Effector CD4-positive, alpha-beta T cell (primary cell): ENCODE measurements at places on chromosomes 13 and 19.
A peak's percentile ranks its signal among the peaks of the same experiment; 100 is the strongest.

DNA sequence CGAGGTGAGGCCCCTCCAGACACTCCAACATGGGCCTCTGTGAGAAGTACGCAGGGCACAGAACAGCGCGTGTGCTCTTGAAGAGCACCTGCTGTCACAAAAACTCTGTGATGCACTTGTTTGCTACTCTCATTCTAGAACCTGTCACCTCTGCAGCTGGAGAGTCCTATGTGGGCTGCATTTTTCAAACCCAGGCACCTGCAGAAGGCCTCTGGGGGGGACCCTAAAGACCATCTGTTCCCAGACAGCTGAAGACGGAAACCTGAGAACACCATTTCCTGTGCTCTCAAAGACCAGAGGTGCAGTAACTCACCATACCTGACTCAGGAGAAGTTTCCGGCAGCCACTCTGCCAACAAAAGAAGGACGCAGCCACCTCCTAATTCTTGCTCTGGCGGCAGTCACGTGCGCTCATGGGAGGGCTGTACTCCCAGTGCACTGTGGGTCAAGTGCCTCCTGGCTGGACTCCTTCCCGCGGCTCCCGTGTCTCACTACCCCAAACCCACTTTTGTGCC is 28.1 kb downstream of the RANBP3 start:
- peak; percentile 18 for DNase-seq

- DNase-seq = no peak
Measured at GRCh38 chr13:113064534-113065405, 40.8 kb upstream of the F7 start.

- DNase-seq = no peak
Measured at GRCh38 chr19:29665826-29666577, 741 bp downstream of the PLEKHF1 start.

GRCh38 chr13:109401307-109401706 is 385.1 kb downstream of the IRS2 start:
- no peak for DNase-seq

- no peak for DNase-seq
Measured at GRCh38 chr19:28406966-28407365, 806.0 kb downstream of the UQCRFS1 start.

DNA sequence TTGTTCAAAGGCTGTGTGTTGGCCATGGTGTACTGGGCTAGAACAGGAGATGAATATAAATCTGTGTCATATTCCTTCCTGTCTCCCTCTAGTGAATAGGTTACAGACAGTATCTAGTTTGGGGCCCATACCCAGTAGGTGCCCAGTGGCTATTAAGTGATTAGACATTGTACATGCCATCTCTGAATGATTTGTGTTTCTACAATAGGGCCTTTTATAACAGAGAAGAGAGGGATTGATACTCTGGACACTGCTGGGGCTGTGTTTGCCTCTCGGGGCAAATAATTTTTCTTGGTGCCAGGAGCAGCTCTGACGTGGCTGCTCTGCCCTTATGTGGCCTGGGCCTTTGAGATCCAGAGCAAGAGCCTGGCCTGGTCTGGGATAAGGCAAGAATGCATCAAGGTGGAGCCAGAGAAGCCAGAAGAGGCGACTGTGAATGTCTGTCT is 403.1 kb downstream of the SPRY2 start:
- DNase-seq = no peak

DNA sequence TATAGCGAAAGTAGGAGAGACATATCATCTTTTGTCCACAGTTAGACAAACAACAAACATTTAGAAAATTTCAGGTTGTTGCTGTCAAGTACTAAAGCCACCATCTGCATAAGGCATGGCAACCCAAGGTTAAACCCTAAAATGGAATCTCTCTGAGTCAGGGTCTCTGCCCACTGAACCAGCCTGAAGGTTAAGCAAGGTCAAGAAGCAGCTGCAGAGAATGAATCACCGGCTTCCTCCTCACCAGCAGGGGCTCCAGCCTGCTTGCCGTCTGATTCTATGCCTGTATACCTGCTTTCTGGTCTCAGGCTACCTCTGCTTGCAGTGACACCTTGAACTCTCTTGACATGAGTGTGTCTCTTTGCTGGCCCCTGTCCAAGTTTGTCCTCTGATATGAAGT is 726.2 kb upstream of the SGCG start:
- DNase-seq = no peak

DNA sequence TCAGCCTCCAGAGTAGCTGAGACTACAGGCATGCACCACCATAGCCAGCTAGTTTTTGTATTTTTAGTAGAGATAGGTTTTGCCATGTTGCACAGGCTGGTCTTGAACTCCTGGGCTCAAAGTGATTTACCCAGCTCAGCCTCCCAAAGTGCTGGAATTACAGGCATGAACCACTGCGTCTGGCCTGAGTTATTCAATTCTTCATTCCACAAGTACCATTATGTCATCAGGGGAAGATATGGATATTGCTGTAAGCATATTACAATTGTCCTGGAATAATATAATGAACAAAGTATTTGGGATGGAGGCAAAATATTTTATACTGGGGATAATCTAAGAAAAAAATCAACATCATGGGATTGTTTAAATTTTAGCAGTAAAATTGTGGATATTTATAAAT is 646.0 kb upstream of the SLITRK6 start:
- DNase-seq = no peak

GRCh38 chr13:90455067-90455466 is 892.4 kb upstream of the MIR17HG start:
- no peak for DNase-seq

- DNase-seq = no peak
Measured at GRCh38 chr13:112819111-112819510, 129.3 kb downstream of the ATP11A start.

DNA sequence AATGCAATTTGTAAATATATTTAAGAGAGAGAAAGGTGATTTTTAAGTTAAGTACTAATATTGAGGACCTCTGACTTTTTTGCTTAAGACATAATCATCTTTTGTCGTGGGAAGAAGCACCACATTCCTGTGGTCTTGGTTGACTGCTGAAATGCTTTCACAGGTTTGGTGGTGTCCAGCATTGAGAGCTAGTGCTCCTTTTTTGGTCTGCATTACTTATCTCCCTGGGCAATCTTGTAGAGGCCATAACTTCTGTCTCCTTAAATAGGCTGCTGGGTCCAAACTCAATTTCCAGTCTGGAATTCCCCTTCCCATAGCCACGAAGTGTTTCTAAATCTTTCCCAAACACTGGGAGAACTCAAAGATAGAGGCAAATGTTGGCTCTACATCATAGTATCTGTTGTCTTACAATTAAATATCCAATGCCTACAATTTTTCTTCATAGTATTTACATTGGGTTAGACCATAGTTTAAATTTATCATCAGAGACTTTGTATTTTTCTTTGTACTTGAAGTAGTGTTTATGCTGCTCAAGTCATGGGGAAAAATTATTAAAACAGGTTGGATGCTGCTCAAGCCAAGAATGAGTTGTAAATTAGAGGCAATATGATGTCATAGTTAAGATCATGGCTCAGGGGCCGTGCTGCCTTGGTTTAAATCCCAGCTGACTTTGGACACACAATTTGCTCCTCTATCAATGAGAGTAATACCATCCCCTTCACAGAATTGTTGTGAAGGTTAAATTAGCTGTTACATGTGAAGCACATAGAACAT is 105.6 kb downstream of the POSTN start:
- no peak for DNase-seq

DNA sequence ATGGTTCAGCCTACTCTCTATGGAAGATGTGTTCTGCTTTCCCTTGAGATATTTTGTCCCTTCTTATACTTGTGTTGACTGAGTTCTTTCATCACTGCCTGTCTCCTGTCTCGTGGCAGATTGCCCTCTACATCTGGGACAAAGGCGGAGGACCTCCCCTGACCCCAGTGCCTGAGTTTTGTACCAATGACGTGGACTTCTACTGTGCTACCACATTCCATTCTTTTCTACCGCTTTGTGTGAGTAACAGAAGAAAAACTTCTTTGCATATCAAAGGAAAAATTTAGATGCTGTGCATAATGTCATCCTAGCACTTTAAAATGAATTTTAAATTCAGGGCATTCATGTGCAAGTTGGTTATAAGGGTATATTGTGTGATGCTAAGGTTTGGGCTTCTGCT is 74.6 kb downstream of the B3GLCT start:
- DNase-seq = no peak

GRCh38 chr19:30233375-30233774 is 138.8 kb upstream of the ZNF536 start:
- DNase-seq = no peak

DNA sequence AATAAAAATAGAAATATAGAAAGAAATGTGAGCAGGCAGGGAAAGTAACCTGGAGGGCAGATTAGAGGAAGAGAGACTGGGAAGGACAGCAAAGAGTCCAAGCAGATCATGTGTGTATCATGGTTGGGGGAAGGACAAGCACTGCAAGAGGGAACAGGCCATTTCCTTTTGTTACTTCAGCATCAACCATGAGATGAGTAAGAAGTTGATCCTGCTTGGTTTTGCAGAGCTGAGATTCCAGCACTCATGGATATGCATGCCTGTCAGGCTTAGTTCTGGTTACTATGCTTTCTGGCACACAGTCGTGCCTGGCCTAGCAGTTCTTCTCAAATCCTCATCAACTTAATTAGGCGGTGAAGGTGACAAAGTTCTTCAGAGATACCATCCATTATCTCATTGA is 18.1 kb downstream of the NALCN start:
- DNase-seq = no peak

DNA sequence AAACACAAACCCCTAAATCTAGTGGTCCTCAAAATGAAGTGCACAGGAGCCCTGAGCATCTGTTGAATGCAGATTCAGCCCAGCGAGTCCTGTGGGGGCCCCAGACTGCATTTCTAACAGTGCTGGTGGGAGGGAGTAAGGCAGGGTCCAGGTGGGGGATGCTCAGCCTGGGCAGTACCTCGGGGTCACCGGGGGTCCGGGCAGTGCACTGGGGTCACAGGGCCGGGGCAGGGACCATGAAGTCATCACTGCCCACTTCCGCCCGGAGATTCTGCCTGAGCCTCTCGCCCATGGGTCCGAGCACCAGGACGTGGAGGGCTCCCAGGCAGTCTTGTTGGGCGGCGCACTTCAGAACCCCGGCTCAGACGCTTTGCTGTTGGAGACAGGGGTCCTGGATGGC is 838 bp upstream of the ATP4B start:
- no peak for DNase-seq

- no peak for DNase-seq
Measured at GRCh38 chr13:50850445-50850844, 7.0 kb upstream of the DLEU7 start.

DNA sequence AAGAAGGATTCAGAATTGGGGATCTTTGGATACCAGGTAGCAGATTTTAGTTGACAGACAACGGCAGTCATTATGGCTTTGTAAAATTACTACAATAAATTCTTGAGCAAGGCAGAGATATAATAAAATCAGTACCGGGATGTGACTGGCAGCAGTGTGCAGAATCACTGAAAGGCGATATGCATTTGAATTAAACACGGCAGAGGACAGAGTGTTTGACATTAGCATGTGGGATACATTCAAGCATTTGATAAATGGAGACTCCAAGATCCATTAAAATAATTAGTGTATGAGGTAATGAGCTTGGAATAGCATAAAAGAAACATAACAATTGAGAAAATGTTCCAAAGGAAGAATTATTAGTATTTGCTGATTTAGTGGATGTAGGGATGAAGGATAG is 36.8 kb downstream of the LCP1 start:
- DNase-seq = no peak

GRCh38 chr13:34640993-34641330 is 301.1 kb upstream of the NBEA start:
- DNase-seq = no peak

DNA sequence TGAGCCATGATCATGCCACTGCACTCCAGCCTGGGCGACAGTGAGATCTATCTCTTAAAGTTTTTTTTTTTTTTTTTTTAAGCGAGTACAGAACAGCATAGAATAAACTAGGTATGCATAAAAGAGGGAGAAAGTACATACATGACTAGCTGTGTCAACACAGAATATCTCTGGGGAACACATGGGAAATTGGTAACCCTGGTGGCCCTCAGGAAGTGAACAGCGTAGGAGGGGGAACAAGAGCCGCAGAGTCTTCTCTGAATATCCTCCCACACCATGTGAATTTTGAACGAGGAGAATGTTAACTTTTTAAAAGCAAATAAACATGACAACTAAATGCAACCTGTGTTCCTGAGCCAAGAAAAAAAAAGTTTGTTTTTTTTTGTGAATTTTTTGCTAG is 15.2 kb downstream of the PHLDB3 start:
- DNase-seq = no peak

DNA sequence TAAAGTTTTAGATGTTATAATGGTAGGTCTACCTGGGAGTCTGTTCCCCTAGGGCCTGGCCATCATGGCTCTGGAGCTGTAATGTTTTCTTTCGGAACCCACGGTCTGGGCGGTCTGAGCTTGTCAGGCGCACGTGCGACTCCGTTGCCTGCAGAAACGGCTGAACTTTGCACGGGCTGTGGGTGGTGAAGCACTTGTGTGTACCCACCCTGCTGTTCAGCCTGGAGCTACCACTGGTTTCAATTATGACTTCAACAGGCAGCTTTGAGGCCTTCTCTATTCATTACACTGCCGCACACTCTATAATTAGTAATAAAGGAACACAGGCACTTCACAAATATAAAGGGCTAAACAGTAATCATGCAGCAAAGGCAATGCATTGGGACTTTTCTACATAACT is 6.0 kb downstream of the PCDH8 start:
- DNase-seq = no peak

- no peak for DNase-seq
Measured at GRCh38 chr13:24097064-24097463, 63.5 kb upstream of the SPATA13 start.

GRCh38 chr13:51771418-51772104 is 32.4 kb downstream of the DHRS12 start:
- DNase-seq = no peak

- no peak for DNase-seq
Measured at GRCh38 chr19:5957170-5957569, 20.8 kb downstream of the RANBP3 start.

DNA sequence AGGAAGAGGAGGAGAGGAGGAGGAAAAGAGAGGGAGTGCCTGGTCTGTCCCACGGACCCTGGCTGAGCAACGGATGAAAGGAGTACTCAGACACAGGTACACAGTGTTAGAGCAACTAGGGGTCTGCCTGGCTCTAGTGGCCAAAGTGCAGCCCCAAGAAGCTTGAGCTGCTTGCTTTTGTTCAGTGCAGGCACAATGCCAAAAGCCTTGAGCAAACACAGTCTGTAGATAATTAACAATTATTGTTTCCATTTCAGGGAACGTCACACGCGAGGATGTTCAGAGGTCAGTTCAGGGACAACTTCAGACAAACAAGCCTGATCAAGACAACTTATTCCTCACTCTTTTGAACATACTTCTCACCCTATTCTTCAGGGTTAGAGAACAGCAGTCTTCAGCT is 32.2 kb upstream of the ZNF726 start:
- DNase-seq = no peak
